ENCODE measurements at places on chromosomes 5 and 9.

GRCh38 chr5:139079991-139080610, 118.1 kb downstream of the SIL1 start:
- DNase-seq = no peak

DNA sequence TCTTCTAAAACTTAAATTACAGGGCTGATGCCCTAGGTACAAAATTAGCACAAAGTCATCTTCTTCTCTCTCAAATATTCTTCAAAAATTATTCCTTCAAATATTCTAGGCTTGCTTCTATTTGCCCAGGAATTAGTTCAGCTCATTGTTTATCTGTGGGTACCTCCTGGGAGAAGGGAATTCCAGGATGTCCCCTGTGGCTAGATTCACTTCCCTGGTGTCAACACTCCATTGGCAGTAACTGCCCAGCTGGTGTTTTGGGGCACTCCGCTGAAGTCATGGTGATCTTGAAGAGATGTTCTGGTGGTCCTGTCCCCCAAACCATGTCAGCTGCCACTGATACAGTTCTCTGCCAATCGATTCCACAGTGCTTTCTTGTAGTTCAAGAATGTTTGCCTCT, 26.2 kb upstream of the TGFBR1 start:
- DNase-seq = no peak

DNA sequence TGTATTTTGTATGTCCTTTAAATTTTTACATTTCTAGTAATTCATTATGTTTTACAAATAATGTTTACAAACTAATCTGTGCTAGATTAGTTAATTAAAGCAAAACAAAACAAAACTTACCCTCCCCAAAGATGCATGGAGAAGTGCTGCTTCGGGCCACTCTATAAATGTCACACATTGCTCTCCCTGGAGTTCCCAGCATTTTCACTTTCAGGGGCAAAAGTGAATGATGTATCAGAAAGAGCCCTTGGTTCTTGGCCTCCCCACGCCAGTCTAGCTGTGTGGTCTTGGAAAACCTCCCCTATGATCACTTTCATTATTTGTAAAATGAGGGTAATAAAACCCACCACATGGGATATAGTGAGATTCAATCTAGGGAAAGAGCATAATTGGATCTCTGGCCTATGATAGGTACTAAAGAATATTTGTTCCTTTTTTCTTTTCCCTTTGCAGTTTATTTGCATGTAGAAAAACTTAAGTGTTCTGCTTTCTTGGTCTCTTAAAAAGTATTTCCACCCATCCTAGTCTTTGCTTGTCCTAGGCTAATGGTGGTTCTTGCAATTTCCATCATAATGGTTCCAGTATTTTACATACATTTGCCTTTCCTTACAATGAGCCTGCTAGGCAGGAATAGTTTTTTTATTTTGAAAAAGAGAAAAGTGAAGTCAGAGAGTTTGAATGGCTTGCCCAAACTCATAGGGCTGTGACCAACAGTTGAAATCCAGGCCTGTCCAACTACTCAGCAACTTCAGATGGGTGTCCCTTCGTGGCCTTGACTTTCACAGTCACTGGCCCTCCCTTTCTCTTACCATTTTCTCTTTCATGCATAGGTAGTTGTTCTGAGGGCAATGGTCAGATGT, 184.5 kb upstream of the KLF4 start:
- no peak for DNase-seq

DNA sequence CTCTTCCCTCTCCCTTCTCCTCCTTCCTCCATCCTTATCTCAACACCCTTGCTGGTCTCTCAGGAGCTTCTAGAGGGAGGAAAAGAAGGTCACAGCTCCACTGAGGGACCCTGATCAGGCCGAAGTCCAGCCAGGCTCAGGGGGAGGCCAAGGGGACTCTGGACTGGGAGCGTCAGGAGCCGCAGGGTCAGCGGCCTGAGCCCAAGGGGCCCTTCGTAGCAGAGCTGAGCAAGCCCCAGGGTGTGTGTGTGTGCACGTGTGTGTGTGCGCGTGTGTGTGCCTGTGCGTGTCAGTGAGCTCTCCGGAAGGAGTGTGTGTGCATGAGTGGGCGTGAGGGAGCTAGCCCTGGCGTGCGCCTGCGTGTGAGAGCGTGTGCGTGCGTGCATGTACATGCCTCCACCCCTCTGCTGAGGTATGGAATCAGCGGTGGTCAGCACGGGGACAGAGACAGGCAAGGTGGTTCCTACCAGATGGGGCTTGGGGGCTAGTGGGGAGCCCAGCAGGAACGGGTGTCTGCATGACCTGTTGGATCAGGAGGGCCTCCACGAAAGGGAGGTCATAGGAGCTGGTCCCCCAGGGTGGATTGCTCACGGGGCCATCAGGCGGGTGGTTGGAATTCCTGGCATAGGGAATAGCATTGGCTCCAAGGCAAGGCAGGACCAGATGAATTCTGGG, 10.0 kb upstream of the AGPAT2 start:
- DNase-seq = no peak

DNA sequence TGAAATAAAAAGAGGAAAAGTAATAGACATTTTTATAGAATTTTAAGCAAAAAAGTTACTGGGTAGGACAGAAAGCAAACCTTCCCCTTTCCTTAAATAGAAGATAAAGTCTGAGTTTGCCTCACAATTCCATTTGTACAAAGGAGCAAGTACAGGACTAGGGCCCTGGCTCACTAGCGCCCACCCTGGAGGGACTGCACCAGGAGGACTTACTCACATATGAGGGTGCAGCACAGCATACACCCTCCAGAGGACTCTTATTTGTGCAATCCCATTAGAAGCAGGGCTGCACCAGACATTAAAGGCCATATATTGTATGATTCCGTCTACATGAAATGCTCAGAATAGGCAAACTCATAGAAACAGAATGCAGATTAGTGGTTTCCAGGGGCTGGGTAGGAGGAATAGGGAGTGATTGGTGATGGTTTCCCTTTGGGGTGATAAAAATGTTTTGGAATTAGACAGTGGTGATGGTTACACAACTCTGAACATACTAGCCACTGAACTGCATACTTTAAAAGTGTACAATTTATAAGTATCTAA, 4.5 kb downstream of the REEP5 start:
- no peak for DNase-seq

DNA sequence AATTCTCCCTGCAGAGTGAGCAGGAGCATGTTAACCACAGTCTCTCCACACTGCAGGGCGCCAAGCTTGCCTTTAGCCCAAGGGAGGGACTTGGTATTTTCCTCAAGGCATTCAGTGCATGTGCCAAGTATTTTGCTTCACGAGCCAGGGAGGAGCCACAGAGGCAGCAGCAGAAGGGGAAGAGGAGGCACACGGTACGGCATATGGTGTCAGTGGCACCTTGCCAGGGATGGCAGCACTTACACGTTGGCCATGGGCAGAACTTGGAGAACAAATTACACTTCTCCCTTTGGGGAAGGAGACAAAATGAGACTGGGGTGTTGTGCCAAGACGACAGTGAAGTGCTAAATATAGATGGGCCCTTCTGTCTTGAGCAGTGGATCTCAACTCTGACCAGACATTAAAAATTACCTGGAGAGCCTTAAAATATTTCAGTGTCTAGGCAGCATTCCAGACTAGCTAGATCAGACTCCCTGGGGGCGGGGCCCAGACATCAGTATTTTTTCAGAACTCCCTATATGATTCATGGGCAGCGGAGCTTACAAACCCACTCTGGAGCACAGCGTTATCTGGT, 155.8 kb downstream of the DRD1 start:
- DNase-seq = no peak

GRCh38 chr9:124741662-124742061, 29.4 kb downstream of the NR6A1 start:
- no peak for DNase-seq

All from activated naive CD4-positive, alpha-beta T cell (primary cell).